ENCODE measurements at places on chromosomes 13 and 19. TPM values are rescaled to one million over a fixed set of nuclear protein-coding genes. Genes with fewer than 3 reads are reported as not detected.

Gene RFX1
- 2.7 TPM for total RNA-seq

Gene PBX4
- total RNA-seq = 8.6 TPM

Gene TEX101
- total RNA-seq = not detected

Gene GARIN5A
- 0.98 TPM for total RNA-seq

Measured in temporal lobe (tissue), 4 donors.